ENCODE measurements at places on chromosomes 6 and 20. TPM values are rescaled to one million over a fixed set of nuclear protein-coding genes. Genes with fewer than 3 reads are reported as not detected.

RAET1L gene
- total RNA-seq, result 0.34 TPM

TRAPPC3L gene
- total RNA-seq, result not detected

MOG gene
- not detected for total RNA-seq

PKHD1 gene
- total RNA-seq, result not detected

LZTS3 gene
- total RNA-seq, result 5.6 TPM

LGSN gene
- total RNA-seq, result 2.4 TPM

TMC2 gene
- total RNA-seq, result not detected

DLK2 gene
- 9.0 TPM for total RNA-seq

CSE1L gene
- 95.3 TPM for total RNA-seq

LHFPL5 gene
- total RNA-seq, result 0.23 TPM

NOX3 gene
- total RNA-seq, result not detected

PTPN1 gene
- total RNA-seq, result 52.8 TPM

PHACTR1 gene
- 0.11 TPM for total RNA-seq

DCDC2 gene
- total RNA-seq, result 1.9 TPM

HLA-DRB5 gene
- total RNA-seq, result not detected
